ENCODE measurements at places on chromosomes 16 and 17.

- peak; percentile 44 for DNase-seq
These were observed 2.7 kb upstream of the SPG7 start for GRCh38 chr16:89505204-89506112.

GRCh38 chr17:41340934-41341861 is 9.4 kb downstream of the KRT33A start:
- no peak for DNase-seq

DNA sequence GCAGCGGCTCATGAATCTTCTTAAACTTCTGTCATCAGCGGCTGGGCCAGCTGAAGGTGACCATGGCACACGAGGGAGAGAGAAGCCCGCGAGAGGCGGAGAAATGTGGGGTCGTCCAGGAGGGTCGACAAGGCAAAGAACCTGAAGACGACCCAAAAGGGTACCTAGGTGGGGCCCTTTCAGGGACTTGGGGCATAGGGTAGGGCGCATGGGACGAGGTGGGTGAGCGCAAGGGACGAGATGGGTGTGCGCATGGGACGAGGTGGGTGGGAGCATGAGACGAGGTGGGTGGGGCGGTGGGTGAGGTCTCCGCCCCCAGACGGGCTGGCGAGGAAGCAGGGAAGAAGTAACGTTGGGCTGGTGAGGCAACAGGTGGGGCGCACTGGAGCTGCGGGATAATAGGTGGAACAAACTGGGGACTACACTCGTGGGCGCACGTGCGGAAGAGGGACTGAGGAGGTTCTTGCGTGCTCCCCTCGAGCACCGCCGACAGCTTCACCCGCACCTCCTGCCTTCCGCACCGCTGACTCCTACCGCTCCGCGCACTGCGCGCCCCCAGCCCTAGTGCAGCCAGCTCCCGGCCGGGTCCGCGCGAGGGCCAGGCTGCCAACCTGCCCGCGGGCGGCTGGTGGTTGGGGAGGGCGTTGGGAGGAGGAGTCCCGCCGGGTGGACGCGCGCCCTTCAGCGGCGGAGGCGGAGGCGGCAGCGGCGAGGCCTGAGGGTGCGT is 23.2 kb upstream of the CRYM start:
- DNase-seq = peak; percentile 15

DNA sequence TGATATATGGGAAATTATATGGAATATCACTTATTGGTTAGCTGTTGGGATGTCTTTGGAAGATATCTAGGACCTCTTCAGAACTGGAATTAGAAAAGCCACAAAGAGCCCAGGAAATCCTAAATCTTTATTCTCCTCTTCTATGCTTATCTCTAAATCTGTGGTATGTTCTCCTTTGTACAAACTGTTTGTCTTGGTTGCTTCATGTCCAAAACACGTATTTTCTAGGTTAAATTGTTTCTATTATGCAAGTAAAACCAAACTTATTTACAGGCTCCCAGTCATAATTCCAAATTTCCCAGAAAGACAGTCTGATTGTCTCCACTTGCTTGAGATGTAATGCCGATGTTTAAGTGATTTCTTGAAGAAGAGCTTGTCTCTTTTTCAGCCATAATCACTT is 650.9 kb downstream of the CDH11 start:
- no peak for DNase-seq

- DNase-seq = no peak
These were observed 9.0 kb downstream of the VPS9D1 start for GRCh38 chr16:89711601-89712273.
